Stimulated activated naive CD8-positive, alpha-beta T cell treated with anti-CD3 and anti-CD28 coated beads, Interleukin-15, Interleukin-2, amounts not matched to agents 100 U/mL and 50 U/mL, for 24 hours (primary cell): ENCODE measurements at places on chromosomes 4 and X.

- no peak for DNase-seq
Observed at GRCh38 chr4:119100655-119101054, 35.0 kb upstream of the MYOZ2 start.

GRCh38 chrX:10423716-10424115 is 196.7 kb downstream of the MID1 start:
- DNase-seq = no peak

DNA sequence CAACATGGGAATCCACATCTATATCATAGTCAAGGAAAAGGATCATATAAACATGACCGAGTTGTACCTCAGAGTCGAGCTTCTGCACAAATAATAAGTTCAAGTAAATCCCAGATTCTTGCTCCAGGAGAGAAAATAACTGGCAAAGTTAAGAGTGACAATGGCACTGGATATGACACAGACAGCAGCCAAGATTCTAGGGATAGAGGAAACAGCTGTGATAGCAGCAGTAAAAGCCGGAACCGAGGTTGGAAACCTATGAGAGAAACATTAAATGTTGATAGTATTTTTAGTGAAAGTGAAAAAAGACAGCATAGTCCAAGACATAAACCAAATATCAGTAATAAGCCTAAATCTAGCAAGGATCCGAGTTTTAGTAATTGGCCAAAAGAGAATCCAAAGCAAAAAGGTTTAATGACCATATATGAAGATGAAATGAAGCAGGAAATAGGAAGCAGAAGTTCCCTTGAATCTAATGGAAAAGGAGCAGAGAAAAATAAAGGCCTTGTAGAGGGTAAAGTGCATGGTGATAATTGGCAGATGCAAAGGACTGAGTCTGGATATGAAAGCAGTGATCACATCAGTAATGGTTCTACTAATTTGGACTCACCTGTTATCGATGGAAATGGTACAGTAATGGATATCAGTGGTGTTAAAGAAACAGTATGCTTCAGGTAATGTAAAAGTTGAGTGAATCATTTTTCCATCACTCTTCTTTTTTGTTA is 50.4 kb downstream of the FABP2 start:
- DNase-seq = no peak

DNA sequence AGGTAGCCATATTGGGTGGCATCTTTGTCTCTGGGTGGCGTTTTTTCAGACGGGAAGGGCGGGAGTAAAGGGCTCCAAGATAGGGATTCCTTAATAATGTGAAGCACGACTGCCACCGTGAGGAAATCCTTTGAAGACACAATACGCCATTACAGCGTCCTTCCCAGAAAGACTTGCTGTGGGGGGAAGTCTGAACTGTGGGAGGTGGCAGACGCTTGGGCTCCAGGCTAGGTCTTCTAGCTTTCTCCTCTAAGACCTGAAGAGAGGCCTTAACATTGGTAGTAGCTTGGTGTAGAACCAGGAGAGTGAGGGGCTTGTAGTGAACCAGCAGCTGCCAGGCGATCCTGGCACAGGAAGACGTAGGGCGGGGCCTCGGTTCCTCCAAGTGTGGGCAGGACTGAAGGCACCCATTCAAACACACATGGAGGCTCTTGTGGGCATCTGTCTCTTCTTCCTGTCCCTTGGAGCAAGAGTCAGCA is 197.3 kb downstream of the OR13H1 start:
- DNase-seq = no peak

DNA sequence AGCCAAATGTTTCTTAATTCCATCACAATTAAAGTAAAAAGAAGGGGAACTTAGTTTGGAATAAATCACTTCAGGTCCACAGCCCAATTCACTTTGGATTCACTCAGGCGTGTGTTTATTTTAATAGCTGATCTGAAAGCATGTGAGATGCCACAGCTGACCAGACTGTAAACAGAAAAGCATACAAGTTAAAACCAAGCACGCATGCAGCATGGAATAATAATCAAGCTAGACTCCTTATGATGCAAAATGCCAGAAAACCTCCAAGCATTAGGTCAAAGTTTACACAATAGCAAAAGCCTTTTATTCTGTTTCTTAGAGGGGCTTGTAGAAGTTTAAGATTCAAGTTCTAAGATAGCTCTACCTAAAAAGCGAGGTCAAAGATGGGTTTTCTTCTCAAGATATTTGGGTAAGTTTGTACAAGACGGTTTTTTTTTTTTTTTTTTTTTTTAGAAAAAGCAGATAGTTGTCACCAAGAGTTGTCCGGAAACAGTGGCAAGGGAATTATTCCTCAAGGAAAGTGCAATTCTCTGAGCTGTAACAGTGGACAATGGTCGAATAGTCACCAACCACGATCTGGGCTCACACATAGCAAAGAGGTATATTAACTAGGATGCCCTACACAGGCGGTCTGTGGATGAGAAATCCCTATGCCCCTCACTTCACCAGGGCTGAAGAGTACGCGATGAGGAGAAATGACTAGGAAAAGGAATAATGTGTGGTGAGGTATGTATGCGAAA is 763 bp upstream of the PRRG1 start:
- no peak for DNase-seq

- DNase-seq = no peak
Observed at GRCh38 chrX:19615361-19615910, 100.1 kb upstream of the MAP3K15 start.
